ENCODE measurements at places on chromosomes 5 and 9.

DNA sequence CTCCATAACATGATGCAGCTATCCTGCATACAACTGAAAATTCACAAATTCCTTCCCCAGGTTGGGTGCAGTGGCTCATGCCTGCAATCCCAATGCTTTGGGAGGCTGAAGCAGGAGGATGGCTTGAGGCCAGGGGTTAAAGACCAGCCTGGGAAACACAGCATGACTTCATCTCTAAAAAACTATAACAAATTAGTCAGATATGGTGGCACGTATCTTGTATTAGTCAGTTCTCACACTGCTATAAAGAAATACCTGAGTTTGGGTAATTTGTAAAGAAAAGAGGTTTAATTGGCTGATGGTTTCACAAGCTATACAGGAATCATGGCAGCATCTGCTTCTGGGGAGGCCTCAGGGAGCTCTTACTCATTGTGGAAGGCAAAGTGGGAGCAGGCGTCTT is 56.4 kb upstream of the DAPK1 start:
- no peak for DNase-seq

DNA sequence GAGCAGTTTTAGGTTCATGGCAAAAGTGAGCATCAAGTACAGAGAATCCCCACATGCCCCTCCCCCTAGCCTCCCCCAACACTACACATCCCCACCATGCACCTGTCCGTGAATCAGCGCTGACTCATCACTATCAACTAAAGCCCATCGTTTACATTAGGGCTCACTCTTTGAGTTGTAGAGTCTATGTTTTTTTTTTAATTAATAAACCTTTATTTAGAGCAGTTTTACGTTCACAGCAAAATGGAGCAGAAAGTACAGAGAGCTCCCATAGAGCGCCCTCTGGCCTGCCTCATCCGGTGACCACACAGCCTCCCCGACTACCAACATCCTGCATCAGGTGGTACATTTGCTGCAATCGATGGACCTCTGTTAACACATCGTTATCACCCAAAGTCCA is 47.9 kb upstream of the UNC5A start:
- DNase-seq = no peak

- DNase-seq = no peak
Observed at GRCh38 chr9:137534256-137535119, 15.7 kb downstream of the PNPLA7 start.

DNA sequence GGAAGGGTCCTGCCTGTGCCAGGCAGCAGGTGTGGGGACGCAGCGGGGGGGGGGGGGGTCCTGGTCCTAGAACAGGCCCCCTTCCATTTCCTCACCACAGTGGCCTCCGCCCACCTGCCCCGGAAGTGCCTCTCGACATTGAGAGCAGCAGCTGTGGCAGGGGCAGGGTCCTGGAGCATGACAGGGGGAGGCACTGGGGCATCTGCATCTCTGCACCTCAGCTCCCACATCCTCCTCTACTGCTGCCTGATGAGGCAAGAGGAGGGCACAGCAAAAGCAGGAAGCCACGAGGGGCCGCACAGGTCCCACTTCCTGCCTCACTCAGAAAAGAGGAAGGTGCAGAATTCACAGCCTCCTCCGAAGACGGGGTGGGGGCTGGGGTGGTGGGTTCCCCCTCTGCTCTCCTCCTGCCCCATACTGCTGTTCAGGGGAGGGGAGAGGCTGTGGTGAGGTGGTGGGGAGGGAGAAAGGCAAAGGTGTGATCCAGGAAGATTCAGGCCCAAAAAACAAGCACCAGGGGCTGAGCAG is 14.8 kb downstream of the AKNA start:
- no peak for DNase-seq

GRCh38 chr5:15880201-15880600 is 299.4 kb downstream of the MARCHF11 start:
- no peak for DNase-seq

- no peak for DNase-seq
Observed at GRCh38 chr5:148804393-148804792, 22.0 kb upstream of the ADRB2 start.

GRCh38 chr5:80215523-80215922 is 40.3 kb downstream of the SERINC5 start:
- DNase-seq = no peak

DNA sequence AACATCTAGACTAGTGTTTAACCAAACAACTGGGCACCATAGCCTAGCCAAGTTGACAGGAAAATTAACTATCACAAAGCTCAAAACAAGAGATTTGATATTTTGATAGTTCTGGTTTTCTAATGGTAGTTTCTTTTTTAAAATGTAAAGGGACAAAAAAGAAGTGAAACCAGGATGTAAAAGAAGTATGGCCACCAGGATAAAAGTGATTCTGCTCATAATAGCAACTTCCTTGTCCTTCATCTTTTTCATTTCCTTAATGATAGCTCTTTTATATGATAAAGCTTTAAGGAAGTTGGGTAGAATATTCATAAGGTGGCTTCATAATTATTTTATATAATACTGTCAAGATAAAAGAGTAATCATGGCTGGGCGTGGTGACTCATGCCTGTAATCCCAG is 139.1 kb downstream of the BASP1 start:
- no peak for DNase-seq

GRCh38 chr9:124710766-124711165 is 60.3 kb downstream of the NR6A1 start:
- DNase-seq = no peak
